Esophagus squamous epithelium (tissue), 5 donors: ENCODE measurements at places on chromosomes 11 and 22. TPM values are rescaled to one million over a fixed set of nuclear protein-coding genes. Genes with fewer than 3 reads are reported as not detected.

GRCh38 chr11:23391031-23391430 lies 530.8 kb upstream of the CCDC179 start:
- DNase-seq: no peak

The PATE4 gene
- total RNA-seq: not detected

- DNase-seq: no peak
Observed at GRCh38 chr11:73430326-73430725, 54.1 kb downstream of the RELT start.

DNA sequence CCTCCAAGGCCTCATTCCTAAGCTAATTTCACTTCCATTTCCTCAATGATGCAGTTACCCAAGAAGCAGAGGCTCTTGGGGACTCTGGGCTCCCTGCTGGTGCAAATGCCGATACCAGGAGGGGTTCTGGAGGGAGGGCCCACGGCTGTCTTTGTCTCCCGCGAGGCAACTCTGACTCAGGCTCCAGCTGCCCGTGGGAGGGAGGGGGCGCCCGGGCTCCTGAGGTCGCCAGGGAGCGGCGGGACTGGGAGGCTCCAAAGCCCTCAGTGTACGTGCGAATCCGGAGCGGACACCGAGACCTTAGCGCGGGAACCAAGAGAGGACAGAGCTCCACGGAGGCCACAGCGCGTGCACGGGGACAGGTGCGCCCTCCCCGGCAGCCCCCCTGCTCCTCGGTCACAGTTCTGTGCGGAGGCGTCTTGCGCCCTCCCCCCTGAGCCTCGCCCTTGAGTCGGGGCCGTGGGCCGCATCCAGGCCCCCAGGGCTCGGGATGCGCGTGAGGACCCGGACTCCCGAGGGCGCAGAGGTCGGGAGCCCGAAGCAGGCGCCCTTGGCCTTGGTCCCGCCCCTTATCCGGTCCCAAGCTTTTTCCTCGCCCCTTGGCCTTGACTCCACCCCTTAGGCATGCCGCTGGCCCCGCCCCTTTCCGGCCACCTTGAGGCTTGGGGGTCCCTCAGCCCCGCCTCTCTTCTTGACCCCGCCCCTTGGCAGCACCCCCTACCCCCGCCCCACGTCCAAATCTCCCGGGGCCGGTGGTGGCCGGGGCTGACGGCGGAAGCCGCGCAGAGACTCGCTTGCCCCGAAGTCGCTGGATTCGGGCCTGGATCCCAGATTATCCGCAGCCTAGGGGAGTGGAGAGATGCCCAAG lies 4.7 kb upstream of the SHISA8 start:
- no peak for DNase-seq

- DNase-seq: no peak
Observed at GRCh38 chr11:64267207-64267945, 16.0 kb downstream of the PLCB3 start.

GRCh38 chr11:128493570-128493965 lies 93.8 kb downstream of the ETS1 start:
- no peak for DNase-seq

The CCT8L2 gene
- total RNA-seq: not detected

- no peak for DNase-seq
Observed at GRCh38 chr11:134598368-134598767, 186.3 kb upstream of the B3GAT1 start.

The CTSF gene
- total RNA-seq: 47.3 TPM

The OR4C6 gene
- total RNA-seq: not detected

The MUC6 gene
- 0.19 TPM for total RNA-seq

The CYP2D6 gene
- 1.4 TPM for total RNA-seq

The CCDC81 gene
- 0.23 TPM for total RNA-seq

The E2F8 gene
- 11.7 TPM for total RNA-seq

DNA sequence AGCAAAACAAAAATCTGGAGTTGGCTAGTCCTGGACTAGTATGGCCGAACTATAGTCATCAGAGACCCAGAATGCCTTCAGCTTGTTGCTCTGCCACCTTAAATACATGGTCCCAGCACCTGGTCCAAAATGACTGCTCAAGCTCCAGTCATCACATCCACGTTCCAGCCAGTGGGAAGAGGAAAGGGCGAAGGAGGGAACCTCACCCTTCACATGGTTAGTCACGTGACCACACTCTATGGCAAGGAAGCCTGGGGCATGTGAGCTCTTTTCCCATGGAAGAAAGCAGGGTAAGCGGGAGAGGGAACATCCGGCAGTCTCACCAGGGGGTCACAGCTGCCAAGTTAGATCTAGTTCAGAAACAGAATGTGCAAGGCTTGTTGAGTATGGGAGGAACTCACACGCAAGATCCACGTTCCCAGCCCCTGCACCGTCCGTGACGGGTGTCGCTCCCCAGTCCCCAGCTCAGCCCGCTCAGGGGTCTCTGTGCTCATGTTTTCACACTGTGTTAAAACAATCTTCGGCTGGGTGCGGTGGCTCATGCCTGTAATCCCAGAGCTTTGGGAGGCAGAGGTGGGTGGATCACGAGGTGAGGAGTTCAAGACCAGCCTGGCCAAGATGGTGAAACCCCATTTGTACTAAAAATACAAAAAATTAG lies 1.9 kb upstream of the ANO9 start:
- no peak for DNase-seq

DNA sequence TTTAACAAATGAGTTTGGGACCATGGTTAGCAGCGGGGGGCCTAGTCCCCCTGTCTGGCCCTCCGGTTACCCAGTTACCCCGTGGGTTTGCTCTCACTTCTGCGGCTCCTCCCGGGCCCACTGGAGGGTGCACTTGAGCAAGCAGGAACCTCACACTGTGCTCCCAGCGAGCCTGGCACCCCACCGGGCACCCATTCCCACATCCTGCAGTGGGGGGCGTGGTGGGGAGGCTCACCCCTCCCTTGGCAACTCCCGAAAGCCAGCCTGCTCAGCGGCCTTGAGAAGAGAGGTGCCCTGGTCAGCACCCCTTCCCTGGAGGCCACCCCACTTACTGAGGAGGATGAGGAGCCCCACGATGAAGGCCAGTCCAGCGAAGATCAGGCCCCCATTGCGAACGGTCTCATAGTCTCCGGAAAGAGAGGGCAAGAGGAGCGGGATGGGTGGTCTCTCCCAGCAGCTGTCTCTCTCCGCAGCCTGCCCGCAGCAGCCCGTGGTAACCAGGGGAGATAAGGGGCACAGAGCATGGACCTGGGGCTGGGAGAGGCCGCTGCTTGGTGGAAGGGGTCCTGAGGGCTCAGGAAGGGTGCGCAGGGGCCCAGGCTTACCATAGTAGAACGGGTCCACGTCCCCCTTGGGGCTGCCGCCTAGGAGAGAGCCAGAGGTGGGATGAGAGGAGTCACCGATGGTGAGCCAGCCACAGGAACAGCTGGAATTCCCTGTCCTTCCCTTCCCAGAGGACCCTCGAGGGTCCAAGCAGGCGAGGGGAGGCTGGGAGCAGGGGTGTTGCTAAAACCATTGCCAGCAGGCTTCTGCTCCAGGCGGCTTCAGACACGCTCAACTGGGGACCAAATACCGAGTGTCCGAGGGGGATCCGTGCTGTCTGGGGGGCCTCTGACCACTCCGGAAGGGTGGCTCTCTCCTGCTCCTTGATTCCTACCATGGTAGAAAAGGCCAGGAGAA lies 2.2 kb downstream of the FXYD2 start:
- no peak for DNase-seq

DNA sequence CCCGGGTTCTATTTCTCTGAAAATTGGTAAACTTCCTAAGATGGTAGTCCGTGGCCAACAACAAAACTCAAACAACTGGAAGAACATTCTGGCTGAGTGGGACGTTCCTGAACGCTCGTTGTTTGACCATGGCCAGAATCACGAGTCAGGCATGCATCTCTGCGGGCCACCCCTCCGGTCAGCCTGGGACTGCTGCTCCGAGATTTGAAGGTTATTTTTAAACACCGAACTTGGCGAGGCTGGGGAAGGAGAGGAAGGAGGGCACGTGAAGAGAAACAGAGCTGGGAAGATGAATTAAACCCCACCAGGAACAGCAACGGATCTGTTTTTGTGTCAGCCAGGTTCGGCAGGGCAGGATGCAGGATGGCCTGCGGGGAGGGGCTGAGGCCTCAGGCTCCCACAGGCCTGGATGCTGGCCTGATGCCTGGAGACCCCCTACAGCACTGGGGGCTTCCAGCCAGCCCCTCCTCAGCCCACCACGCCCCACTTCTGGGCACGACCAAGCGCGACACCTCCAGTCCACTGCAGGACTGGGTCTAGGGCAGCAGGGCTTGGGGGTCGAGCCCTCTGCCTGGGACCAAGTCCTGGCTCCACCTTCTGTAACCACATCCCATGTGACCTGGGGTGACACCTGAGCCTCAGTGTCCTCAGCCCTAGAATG lies 5.1 kb downstream of the SHISAL1 start:
- DNase-seq: no peak

- no peak for DNase-seq
Observed at GRCh38 chr22:22137891-22138290, 106.7 kb upstream of the VPREB1 start.

GRCh38 chr11:31492320-31492913 lies 17.0 kb downstream of the IMMP1L start:
- no peak for DNase-seq

GRCh38 chr11:65932558-65932919 lies 12.7 kb upstream of the TSGA10IP start:
- no peak for DNase-seq

GRCh38 chr22:45493286-45493771 lies 9.4 kb upstream of the FBLN1 start:
- DNase-seq: no peak

GRCh38 chr11:88629496-88629895 lies 292.0 kb upstream of the CTSC start:
- no peak for DNase-seq

DNA sequence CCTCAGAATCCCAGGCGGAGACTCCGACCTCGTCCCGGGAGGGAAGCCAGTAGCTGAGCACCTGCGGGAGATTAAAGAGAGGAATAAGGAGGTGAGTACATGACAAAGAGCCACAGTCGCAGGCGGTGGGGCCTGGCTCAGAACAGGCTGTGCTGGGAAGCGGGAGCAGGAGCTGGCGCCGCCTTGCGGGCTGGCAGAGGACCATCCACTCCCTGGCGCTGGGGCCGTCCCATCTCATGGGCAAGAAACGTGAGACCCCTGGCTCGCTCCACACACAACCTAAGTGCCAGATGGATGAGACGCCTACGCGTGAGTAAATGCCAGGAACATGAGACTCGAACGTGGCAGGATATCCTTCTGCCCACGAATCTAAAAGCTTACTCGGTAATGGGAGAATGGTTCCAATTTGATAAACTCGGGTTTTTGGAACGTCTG lies 6.3 kb downstream of the CEND1 start:
- DNase-seq: no peak

- no peak for DNase-seq
Observed at GRCh38 chr11:8720352-8720751, 37.8 kb downstream of the RPL27A start.

The SLC22A12 gene
- total RNA-seq: not detected

GRCh38 chr11:80173371-80174136 lies 732.7 kb upstream of the TENM4 start:
- no peak for DNase-seq

The MUC2 gene
- not detected for total RNA-seq

DNA sequence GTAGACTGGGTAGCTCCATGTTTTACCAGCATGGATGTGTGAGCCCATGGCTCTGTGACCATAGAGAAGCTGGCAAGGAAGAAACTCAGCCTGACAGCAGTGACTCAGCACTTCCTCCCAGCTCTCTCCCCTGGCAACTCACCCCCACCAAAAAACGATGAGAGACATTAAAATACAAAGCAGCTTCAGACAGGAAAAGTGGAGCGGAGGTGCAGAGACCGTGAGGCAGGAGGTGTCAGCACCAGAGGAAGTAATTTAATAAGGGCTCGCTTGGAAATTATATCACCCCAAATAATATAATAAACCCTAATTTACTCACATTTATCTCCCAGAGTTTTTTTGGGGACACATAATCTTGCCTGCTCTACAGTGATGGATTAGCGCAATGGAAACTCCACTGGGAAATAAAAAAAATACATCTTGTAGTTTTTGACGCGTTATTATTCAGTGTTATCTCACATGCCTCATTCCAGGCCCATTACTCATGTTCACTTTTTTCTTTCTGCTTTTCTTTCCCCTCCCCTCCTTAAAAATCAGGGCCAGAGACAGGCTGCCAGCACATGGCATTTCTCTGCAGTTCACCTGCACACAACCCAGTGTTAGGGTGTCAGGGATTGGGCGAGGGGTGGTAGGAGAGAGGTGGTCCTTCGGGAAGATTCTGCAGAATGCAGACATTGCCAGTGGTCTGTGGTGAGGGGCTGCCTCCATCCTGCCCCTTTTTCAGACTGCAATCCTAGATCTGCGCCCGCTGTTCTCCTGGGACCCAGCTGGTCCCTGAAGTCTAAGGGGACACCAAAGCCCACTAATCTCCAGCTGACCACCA lies 170.8 kb downstream of the BUD13 start:
- DNase-seq: no peak

GRCh38 chr22:49790912-49791311 lies 36.8 kb downstream of the BRD1 start:
- DNase-seq: no peak

DNA sequence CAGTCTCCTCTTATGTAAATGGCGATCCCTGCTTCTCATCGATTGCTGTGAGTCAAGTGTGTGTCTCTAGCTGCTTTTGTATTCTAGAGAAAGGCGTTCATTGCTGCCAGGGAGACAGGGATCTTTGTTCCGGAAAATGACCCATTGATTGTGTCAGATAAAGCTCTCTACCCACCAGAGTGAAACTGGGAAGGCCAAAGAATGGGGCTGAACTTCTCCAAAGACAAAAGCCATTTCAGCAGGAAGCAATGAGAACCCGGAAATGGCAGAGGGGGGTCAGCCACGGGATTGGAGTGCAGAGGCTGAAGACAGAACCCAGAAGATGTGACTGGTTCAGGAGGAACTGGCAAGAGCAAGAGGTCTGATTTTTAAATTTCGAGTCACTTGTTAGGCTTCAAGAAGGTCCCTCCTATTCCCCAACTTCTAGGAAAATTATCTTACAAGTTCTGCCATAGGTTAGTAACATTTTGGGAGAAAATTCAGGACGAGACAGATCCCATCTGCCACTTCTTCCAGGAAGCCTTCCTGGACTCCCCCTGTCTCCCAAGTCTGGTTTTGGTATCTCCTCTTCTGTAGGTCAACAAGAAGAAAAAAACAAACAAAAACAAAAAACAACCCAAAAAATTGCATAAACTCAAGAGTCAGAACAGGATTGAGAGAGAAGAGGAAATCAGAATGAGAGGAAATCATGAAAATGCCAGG lies 110.6 kb downstream of the NECTIN1 start:
- no peak for DNase-seq

DNA sequence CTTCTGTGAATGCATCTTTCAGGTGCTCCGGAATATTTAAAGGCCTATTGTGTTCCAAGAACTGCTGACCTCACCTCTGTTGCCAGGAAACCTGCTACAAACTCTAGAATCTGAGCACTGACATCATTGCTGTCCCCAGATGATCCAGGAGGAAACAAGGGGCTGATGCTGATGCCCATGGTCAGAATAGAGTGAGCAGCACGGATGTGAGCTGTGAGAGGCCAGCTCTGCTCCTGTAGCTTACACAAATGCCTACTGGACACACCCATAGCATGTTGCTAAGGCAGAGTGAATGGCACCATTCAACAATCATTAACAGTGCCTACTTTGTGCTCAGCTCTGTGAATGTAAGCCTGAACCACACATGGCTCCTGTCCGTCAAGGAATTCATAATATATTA lies 276.7 kb upstream of the API5 start:
- DNase-seq: no peak

The IL17REL gene
- total RNA-seq: not detected
